ENCODE measurements at places on chromosomes 12 and 14. TPM values are rescaled to one million over a fixed set of nuclear protein-coding genes. Genes with fewer than 3 reads are reported as not detected.

RHOF gene
- 10.7 TPM for total RNA-seq

DNA sequence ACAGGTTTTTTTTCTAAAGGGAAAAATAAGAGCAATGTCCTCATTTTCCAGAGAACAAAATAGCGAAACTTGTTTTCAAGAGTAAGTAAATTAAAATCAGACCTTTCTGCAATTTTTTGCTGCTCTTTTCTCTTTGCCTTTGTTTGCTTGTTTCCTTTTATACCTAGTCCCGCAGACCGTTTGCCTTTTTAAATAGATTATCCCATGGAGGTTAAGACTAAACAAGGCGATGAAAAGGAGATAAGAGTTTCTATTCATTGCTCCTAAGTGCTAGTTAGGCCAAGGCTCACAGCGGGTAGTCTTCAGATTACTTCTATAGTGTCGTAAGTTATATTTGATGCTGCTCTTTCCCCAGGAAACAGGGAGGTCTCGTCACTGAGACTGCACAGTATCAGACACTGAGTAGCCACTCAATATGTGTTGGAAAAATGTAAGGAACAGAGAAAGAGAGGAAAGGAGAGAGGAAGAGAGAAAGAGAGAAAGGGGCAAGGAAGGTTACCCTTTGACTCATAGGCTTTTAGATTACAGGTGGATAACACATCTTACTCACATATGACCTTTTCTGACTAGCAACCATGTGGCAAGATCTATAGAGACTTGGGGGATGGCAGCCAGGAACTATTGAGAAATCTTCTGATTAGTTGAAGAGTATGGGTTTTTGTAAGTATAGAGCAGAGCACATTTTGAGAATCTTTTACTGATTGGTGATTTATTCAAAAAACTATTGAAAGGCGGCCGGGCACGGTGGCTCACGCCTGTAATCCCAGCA lies 107.5 kb upstream of the PARP11 start:
- DNase-seq, result no peak

CACNA1C gene
- 14.8 TPM for total RNA-seq

DNA sequence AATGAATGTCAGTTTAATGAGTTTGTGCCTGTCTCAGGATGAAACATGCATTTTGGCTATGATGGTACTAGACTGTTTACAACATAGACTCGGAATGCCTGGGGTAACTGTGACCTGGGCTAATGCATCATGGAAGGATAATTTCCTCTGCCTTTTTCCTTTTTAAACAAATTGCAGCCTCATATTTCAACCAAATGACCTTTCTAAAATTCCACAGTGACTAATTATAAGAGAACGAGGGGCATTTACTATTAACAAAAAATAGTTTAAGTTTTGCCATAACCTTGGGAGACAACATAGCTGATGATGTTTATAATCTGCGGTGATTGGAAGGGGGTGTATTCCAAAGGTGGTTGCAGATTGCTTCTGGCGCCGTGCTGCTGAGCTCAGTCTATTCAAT lies 1140.5 kb downstream of the GALC start:
- no peak for DNase-seq

- no peak for DNase-seq
Observed at GRCh38 chr12:121949648-121950397, 31.4 kb downstream of the CFAP251 start.

GRCh38 chr14:104694475-104694950 lies 5.1 kb downstream of the INF2 start:
- DNase-seq, result no peak

DNA sequence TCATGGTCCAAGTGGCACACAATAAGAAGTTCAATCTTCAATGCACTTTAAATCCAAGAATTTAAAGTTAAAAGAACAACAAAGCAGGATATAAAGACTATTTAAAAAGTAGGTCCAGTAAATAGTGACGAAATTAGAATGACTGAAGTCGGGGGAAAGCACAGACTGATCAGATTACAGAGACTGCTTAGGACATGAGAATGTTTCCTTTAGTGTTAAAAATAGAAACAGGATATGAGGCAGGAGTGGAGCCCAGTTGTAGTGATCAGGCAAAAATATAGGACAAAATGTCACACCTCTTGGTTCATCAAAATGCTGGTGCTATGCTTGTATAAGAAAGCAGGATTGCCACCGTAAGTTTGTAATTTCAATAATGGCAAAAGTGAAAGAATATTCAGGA lies 52.2 kb upstream of the CD163 start:
- DNase-seq, result no peak

HOXC6 gene
- total RNA-seq, result 10.3 TPM

DNA sequence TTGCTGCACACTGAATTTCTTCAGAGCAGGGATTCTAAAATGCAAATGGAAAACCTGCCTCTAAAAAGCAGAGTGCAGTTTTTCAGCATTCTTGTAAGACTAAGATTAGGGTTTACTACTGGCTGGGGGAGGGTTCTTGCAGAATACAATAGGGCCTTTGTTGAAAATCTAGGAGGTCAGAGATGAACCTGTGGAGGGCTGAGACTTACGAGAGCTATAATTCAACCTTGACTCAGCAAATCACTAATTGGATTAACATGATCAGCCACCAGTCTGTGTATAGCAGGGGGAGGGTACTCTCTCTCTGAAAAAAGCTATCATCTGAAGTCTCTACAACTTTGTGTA lies 92.6 kb upstream of the HIF1A start:
- no peak for DNase-seq

SIX6 gene
- total RNA-seq, result not detected

DNA sequence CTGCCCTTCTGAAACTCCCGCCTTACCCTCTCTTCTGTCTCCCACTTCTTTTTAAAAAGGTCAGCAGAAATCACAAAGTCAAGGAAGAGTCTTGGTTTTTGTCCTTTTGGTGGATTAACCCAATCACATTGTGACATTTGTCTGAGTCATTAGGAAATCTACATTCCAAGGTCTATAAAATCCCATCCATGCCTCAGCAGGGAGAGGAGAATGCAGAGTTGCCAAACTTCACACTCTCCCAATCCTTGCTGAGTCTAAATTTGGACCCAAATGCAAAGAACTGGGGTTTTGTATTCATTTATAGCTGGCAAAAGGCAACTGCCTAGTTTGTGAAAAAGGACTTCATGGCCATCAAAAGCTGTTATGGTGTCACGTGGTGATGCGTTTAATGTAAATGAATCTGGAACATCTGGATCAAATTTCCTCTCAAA lies 67.9 kb downstream of the TMEM30B start:
- no peak for DNase-seq

Measured in spinal cord (tissue), 10 donors.